Myometrial cell (primary cell): ENCODE measurements at places on chromosomes 2 and 18. TPM values are rescaled to one million over a fixed set of nuclear protein-coding genes. Genes with fewer than 3 reads are reported as not detected.

Gene EML6
- total RNA-seq, result 0.35 and 4.3 TPM in 2 replicates

Gene PROC
- total RNA-seq, result not detected in 2 replicates

Gene HOXD8
- 8.3 and 11.8 TPM in 2 replicates for total RNA-seq

Gene NOL4
- total RNA-seq, result not detected in 2 replicates

Gene AQP12B
- not detected in 2 replicates for total RNA-seq

Gene POTEJ
- not detected in 2 replicates for total RNA-seq

Gene CYTIP
- not detected in 2 replicates for total RNA-seq

Gene QPCT
- 21.3 and 22.5 TPM in 2 replicates for total RNA-seq

Gene PRADC1
- total RNA-seq, result 47.9 and 58.1 TPM in 2 replicates

Gene MARCHF4
- total RNA-seq, result 1.4 and 2.6 TPM in 2 replicates

Gene ZSCAN30
- total RNA-seq, result 7.5 and 13.1 TPM in 2 replicates

Gene SIGLEC15
- 6.0 TPM in 1 of 2 replicates, not detected in the other for total RNA-seq

Gene SRD5A2
- not detected in 2 replicates for total RNA-seq

Gene DQX1
- total RNA-seq, result 0.58 TPM in 1 of 2 replicates, not detected in the other

Gene EN1
- not detected in 2 replicates for total RNA-seq

Gene ACOXL
- not detected in 2 replicates for total RNA-seq

Gene PLB1
- total RNA-seq, result 1.9 and 4.6 TPM in 2 replicates

Gene ST3GAL5
- 6.3 and 7.8 TPM in 2 replicates for total RNA-seq

Gene RIT2
- total RNA-seq, result not detected in 2 replicates

Gene RAB27B
- 28.0 and 34.6 TPM in 2 replicates for total RNA-seq

Gene IL1RN
- total RNA-seq, result not detected in 2 replicates

Gene HOXD13
- total RNA-seq, result 0.29 and 0.53 TPM in 2 replicates

Gene IKZF2
- total RNA-seq, result 16.8 and 25.9 TPM in 2 replicates

Gene B3GNT2
- total RNA-seq, result 8.0 and 9.2 TPM in 2 replicates

Gene PLA2R1
- total RNA-seq, result 5.1 and 5.5 TPM in 2 replicates

Gene NT5C1B
- not detected in 2 replicates for total RNA-seq

Gene VWA3B
- not detected in 2 replicates for total RNA-seq

Gene DNAJC5G
- not detected in 2 replicates for total RNA-seq

Gene MFSD6
- total RNA-seq, result 8.7 and 11.5 TPM in 2 replicates

Gene ACKR3
- total RNA-seq, result not detected in 2 replicates

Gene EFR3B
- total RNA-seq, result under 0.01 and 0.18 TPM in 2 replicates

Gene CYP1B1
- total RNA-seq, result 30.0 and 34.2 TPM in 2 replicates

Gene NTSR2
- not detected in 2 replicates for total RNA-seq

Gene UBXN2A
- 13.5 and 13.8 TPM in 2 replicates for total RNA-seq

Gene ATP5MC3
- 227 and 299 TPM in 2 replicates for total RNA-seq
